CD8-positive, alpha-beta memory T cell (primary cell): ENCODE measurements at places on chromosomes 11 and 22. TPM values are rescaled to one million over a fixed set of nuclear protein-coding genes. Genes with fewer than 3 reads are reported as not detected.

GRCh38 chr11:19978668-19979518, 181.4 kb downstream of the DBX1 start:
- no peak overlapping the region for H3K4me3 ChIP-seq
- H3K27ac ChIP-seq = peak overlapping the region; percentile 60
- DNase-seq = no peak
- H3K27me3 ChIP-seq = no peaks in the 10 kb centered on the region
- H3K4me1 ChIP-seq = no peaks in the 10 kb centered on the region

Gene OR51E2
- total RNA-seq = not detected

Gene MS4A7
- 0.51 TPM for total RNA-seq

GRCh38 chr11:9459667-9460321, 1.0 kb upstream of the ZNF143 start:
- H3K27ac ChIP-seq = peak overlapping the region; percentile 95
- H3K27me3 ChIP-seq = no peaks in the 10 kb centered on the region
- peaks cover 25% of the 10 kb centered on the region for H3K4me1 ChIP-seq
- no peaks in the 10 kb centered on the region for H3K36me3 ChIP-seq
- no peak for DNase-seq

- H3K27ac ChIP-seq = no peak overlapping the region
- H3K36me3 ChIP-seq = no peaks in the 10 kb centered on the region
- no peaks in the 10 kb centered on the region for H3K27me3 ChIP-seq
Measured at GRCh38 chr11:45412051-45412471, 125.9 kb upstream of the SYT13 start.

DNA sequence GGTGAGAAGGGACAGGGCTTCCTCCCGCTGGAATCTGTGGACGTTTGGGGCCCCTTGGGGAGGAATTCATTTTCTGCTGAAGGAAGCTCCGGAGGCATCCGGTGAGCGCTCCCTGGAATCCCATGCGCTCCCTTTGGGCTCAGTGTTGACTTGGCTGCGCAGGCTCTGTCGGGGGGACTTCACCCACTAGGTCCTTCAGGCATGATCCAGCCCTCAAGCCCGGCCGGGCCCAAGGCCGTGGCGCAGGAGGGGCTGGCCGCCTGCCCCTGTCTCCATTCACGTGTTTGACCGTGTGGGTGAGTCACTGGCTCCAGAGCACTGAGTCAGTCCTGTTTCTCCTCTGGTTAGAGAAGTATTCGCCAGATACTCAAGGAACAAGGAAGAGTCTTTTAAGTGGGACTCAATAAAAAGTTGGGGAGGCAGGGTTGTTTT, 1.4 kb downstream of the CTTN start:
- H3K4me3 ChIP-seq = no peak overlapping the region
- H3K4me1 ChIP-seq = peaks cover 13% of the 10 kb centered on the region
- peaks cover 17% of the 10 kb centered on the region for H3K27me3 ChIP-seq
- H3K36me3 ChIP-seq = no peaks in the 10 kb centered on the region
- no peak for DNase-seq

Gene MUC6
- total RNA-seq = not detected

DNA sequence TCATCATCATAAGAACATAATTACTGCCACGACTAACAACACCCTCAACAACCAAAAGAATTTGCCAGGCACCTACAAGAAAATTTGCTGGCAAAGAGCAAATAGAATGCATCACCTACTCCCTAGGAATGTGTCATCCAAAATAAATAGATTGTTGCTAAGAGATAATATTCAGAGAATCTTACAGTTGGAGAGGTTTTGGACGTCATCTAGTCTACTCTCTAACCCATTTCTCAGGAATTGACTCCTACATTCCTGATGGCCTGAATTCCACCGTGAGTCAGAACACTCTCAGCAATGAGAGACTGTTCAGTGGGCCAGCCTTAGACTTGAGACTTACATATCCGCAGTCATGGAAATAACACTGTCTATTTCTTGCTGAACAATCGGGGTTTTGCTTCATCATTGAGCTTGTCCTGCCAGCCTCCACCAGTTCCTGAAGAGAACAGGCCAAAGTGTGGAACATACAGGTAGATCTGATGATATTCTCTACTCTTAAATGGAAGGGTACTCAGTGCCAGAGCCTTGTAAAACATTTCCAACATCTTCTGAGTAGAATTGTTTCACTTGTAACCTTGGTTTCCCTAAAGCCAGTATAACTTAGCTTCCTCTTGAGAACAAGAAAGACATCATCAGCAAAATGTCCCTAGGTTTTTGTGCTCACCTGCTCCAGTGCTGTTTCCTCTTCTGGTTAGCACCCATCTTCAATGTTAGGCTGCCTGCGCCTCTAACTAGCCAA, 8.3 kb downstream of the KIRREL3 start:
- H3K4me1 ChIP-seq = no peaks in the 10 kb centered on the region
- H3K27me3 ChIP-seq = no peaks in the 10 kb centered on the region
- H3K36me3 ChIP-seq = no peaks in the 10 kb centered on the region
- no peak overlapping the region for H3K27ac ChIP-seq
- DNase-seq = no peak

- peak overlapping the region; percentile 36 for H3K4me3 ChIP-seq
- H3K4me1 ChIP-seq = peaks cover 19% of the 10 kb centered on the region
- H3K27ac ChIP-seq = no peak overlapping the region
- H3K27me3 ChIP-seq = no peaks in the 10 kb centered on the region
Measured at GRCh38 chr11:77081976-77082836, 15.4 kb downstream of the CAPN5 start.

- H3K4me1 ChIP-seq = peaks cover 31% of the 10 kb centered on the region
- no peaks in the 10 kb centered on the region for H3K27me3 ChIP-seq
- peaks cover 9% of the 10 kb centered on the region for H3K36me3 ChIP-seq
- H3K27ac ChIP-seq = no peak overlapping the region
Measured at GRCh38 chr22:20128902-20129746, 2.5 kb upstream of the ZDHHC8 start.

- H3K27me3 ChIP-seq = no peaks in the 10 kb centered on the region
- DNase-seq = no peak
- H3K36me3 ChIP-seq = no peaks in the 10 kb centered on the region
- no peaks in the 10 kb centered on the region for H3K4me1 ChIP-seq
- H3K4me3 ChIP-seq = no peak overlapping the region
Measured at GRCh38 chr22:30863081-30863833, 105.3 kb downstream of the MORC2 start.

Gene DDIAS
- 23.8 TPM for total RNA-seq

Gene MCHR1
- total RNA-seq = not detected

Gene CARD18
- total RNA-seq = not detected

- H3K27ac ChIP-seq = peak overlapping the region; percentile 72
- peaks cover 23% of the 10 kb centered on the region for H3K4me1 ChIP-seq
- H3K27me3 ChIP-seq = peaks cover 17% of the 10 kb centered on the region
- peaks cover 7% of the 10 kb centered on the region for H3K36me3 ChIP-seq
- DNase-seq = peak; percentile 71
Measured at GRCh38 chr22:19717691-19718455, 3.6 kb downstream of the SEPTIN5 start.

DNA sequence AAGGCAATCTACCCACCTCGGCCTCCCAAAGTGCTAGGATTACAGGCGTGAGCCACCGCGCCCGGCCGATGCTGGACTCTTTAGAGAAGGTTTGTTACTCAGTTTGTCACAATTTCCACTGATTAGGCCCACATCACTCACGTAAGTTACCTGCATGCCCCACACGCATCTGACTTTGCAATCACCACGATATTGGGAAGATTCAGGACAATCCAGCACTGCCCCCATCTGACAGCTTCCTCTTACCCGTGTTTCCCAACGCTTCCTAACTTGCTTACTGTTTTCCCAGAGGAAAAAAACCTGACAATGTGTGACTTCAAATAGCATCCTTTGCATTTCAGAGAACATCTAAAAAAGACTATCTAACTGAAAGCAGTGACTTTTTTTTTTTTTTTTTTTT, 21.8 kb upstream of the EIF3M start:
- no peaks in the 10 kb centered on the region for H3K36me3 ChIP-seq
- H3K27ac ChIP-seq = no peak overlapping the region
- no peaks in the 10 kb centered on the region for H3K4me1 ChIP-seq
- DNase-seq = no peak
- no peaks in the 10 kb centered on the region for H3K27me3 ChIP-seq

DNA sequence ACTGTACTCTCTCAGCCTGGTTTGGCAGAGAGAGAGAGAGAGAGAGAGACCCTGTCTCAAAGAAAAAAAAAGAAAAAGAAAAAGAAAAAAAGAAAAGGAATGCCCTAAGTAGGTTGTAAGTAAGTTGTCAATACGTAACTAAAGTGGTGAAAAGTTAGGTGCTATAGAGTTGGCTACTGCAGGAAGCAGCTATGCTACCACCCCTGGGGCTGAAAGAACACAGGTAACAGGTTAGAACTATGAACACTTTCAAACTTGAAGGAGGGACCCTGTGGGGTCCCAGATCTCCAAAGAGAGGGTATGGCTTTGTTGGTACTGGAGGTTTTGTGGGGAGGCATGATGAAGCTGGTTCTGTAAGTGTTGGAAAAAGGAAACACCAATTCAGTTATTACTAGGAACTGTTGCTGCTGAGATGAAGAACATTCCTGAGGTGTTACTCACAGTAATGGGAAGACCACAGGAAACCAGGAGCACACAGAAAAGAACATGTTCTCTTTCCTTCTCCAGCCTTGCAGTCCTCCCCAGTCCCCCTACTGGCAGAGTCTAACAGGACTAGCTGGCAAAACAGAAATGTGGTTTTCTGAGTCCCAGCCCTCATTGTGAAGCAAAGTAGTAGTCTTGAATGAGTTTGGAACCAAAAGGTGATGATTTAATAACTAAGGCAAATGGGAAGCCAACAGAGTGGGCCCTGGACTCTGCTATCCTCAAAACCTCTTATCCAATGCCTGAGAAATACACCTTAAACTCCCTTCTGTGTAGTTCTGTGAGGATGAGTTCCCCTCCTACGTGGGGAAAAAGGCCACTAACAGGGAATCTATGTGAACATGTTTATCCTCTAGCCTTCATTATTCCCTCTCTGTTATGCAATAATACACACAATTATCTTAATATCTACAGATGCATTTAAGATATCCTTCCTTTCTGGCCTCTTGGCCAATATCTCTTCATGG, 427.0 kb upstream of the DDI1 start:
- DNase-seq = no peak
- H3K27ac ChIP-seq = no peak overlapping the region
- no peaks in the 10 kb centered on the region for H3K27me3 ChIP-seq
- no peaks in the 10 kb centered on the region for H3K4me1 ChIP-seq
- no peak overlapping the region for H3K4me3 ChIP-seq

DNA sequence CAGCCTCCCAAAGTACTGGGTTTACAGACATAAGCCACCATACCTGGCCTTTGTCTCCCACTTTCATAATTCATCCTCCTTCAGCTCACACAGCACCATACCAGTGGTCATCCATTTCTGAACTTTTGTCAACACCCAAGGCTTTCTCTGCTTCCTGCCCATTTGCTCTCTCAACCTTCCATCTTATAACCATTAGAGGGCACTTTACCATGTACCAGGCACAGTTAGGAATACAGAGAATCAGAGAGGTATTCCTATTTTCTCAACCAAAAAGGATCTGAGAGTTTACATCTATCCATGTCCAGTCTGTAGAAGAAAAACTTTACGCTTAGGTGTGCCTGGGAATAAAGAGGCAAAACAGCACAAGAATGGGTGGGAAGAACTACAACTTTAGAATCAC, 397.6 kb downstream of the BUD13 start:
- H3K36me3 ChIP-seq = no peaks in the 10 kb centered on the region
- no peak for DNase-seq
- H3K27me3 ChIP-seq = no peaks in the 10 kb centered on the region
- H3K27ac ChIP-seq = no peak overlapping the region
- no peak overlapping the region for H3K4me3 ChIP-seq

DNA sequence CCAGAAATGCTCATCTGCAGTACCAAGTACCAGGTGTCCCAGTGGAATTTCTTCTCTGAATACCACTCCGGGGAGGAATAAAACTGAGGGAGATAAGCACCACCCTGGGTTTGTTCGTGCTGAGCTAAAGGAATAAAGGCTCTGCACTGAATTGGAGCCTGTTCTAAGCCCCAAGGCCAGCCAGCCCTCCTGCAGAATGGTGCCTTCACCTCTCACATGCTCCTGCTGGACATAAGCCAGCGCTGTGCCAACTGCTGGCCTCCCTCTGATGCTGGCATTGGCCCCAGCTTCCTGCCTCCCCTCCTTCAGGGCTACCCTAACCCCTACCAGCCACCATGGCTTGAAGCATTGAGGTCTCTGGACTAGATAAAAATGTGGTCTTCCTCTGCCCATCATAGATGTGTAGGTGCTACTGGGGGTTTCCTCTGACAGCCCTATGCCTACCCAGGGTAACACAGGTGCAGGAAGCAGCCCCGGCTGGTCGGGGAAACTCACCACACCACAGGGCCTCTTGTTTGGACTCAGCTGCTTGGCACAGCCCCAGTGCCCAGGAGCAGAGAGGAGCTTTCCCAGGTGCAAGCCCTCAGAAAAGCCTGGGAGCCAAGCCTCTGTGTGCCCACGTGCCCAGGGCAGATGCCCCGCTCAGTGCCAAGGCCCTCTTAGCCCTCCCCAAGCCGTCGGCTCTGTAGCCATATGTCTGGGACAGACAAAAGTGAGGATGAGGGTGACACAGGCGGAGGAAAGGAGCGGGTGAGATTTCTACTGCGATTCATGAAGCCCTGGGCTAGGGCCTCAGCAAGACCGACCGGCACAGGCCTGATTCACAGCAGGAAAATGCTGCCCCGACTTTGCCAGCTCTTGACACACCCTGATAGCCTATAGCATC, 34.1 kb upstream of the JAM3 start:
- no peaks in the 10 kb centered on the region for H3K36me3 ChIP-seq
- peaks cover 46% of the 10 kb centered on the region for H3K4me1 ChIP-seq
- no peak overlapping the region for H3K27ac ChIP-seq
- no peaks in the 10 kb centered on the region for H3K27me3 ChIP-seq
- peak overlapping the region; percentile 19 for H3K4me3 ChIP-seq
- peak; percentile 48 for DNase-seq

GRCh38 chr11:125153837-125154236, 10.7 kb upstream of the PKNOX2 start:
- H3K27ac ChIP-seq = no peak overlapping the region
- no peaks in the 10 kb centered on the region for H3K36me3 ChIP-seq
- DNase-seq = no peak
- H3K4me1 ChIP-seq = no peaks in the 10 kb centered on the region

GRCh38 chr11:36443661-36444060, 66.4 kb downstream of the TRAF6 start:
- DNase-seq = no peak
- H3K36me3 ChIP-seq = no peaks in the 10 kb centered on the region
- no peaks in the 10 kb centered on the region for H3K27me3 ChIP-seq
- no peak overlapping the region for H3K4me3 ChIP-seq
- H3K4me1 ChIP-seq = no peaks in the 10 kb centered on the region

DNA sequence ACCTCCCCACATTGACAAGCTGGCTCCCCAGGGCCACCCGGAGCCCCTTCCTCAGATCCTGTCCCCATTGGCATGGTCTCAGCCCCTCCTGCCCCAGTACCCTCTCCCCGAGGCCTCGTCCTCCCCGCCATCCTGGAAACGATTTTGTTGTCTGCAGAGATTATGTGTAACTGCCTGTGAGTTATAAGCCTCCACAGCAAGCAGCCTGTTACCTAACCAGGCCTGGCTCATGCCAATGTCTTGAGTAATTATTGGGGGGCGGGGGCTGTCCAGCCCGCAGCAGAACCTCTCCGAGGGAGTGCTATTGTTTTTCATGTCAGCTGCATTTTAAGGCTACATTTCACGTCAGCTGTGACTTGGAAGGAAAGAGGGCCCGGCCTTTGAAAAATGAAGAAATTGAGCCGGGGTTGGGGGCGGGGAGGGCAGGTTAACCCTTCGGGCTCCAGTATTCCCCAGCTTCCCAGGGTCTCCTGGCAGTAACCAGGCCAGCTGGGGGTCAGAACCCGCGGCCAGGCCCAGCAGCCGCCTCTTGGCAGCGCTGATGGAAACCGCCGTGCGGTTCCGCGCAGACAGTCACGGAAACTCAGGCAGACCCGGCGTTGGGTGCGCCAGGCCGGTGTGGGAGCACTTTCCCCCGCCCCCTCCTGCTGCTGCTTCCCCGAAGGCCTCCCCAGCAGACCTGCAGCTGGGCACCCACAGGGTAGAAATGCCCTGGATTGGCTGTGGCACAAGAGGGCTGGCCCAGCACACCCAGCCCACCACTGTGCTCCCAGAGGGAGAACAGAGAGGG, 59.5 kb downstream of the CDKN1C start:
- H3K27me3 ChIP-seq = no peaks in the 10 kb centered on the region
- no peak overlapping the region for H3K27ac ChIP-seq
- no peak overlapping the region for H3K4me3 ChIP-seq
